ENCODE measurements at places on chromosomes 12 and 14.

DNA sequence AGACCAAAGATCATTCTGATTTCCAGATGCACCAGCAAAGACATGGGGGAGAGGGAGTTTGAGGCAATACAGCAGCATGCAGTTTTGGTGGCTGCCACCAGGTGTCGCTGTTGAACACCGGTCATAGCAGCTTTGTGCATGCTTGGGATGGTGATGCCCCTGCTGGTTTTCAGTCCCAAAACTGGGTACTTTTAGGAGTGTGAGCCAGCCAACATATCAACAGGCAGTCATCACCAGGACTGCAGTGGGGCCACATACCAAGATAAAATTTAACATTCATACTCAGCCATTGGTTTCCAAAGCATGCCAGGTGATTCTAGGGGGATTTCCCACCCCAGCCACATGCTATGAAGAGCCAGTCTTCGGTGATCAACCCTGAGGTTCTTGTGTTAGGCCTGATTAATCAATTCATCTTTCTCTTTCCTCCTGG is 64.2 kb downstream of the PHETA1 start:
- no peak for DNase-seq

DNA sequence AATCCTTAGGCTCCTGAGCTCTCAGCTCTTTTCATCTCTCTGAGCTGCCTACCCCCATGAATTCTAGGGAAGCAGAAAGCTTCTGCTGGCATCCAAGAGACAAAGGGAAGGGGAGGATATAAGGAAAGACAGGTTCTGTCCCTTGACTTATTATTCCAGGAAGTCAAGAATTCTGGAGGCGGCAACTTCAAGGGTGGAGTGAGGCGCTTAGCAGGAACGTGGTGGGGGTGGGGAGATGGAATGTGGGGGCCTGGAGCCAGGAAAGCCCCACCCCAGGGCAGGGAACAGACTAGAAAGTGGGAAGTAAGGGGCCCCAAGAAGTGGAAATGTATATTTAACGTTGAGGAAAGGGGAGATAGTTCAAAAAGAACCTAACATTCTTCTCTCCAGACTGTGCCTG is 1.4 kb downstream of the CALCOCO1 start:
- DNase-seq: no peak

GRCh38 chr14:104436741-104437701 is 142.5 kb upstream of the C14orf180 start:
- no peak for DNase-seq

- no peak for DNase-seq
Measured at GRCh38 chr14:64610049-64610746, 60.4 kb downstream of the PPP1R36 start.

GRCh38 chr12:3045989-3046388 is 31.2 kb upstream of the TSPAN9 start:
- DNase-seq: no peak

DNA sequence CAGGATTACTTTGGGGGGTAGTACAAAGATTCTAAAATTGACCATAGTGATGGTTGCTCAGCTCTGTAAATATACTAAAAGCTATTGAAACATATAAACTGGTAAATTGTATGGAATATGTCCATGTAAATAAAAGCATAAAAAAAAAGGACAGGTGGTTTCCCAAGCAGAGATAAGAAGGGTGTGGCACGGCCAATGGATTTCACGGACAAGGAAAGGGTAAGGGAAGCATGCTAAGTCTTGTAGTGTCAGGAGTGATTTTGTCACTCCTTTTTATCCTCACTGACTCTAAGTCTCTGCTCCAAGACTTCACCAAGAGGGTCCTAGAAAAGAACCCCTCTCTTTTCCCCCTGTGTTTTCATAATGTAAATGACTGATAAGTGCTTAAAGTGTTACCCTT is 229.2 kb downstream of the SPTSSA start:
- DNase-seq: no peak

GRCh38 chr14:85911044-85911443 is 381.1 kb downstream of the FLRT2 start:
- no peak for DNase-seq

- DNase-seq: no peak
Measured at GRCh38 chr14:33285902-33286700, 347.4 kb downstream of the NPAS3 start.

- DNase-seq: no peak
Measured at GRCh38 chr12:90816353-90817089, 138.5 kb downstream of the CCER1 start.

DNA sequence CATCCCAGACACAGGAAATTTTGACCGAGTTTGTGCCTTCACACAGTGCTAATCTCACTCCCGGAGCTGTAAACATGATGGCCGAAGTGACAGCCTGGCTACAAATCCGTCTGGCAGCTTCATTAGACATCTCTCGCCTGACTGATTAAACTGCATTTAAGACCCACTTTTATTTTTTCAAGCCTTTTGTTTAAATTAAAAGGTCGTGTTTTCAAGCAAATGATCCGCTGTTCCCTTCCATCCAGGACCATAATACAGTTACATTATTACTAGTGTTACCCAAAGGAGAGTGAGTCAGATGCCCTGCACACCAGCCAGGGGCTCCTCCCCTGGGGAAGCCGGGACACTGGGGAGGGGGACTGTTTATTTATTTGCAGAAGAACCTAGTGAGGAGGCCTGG is 200.2 kb downstream of the EXOC5 start:
- DNase-seq: no peak

- no peak for DNase-seq
Measured at GRCh38 chr14:48723841-48724495, 862.2 kb downstream of the RPS29 start.

DNA sequence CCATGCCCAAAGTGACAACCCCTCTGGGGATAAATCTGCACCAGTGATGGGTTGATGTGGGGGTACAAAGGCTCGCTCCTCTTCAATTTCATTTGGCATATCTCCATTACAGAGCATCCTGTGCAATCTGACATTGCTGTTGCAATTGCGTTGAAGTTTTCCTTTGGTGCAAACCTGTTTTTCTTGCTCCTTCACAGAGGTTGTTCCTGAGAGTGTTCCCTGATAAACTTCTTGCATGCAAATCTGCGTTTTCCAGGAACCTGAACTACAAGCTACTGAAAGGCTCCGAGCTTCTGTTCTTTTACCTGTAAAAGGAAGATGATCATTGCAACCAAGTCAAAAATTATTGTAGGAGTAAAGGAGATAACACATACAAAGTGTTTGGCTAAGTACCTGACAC is 26.1 kb downstream of the SERPINA11 start:
- no peak for DNase-seq

GRCh38 chr14:46747001-46747652 is 95.5 kb upstream of the RPL10L start:
- DNase-seq: no peak

- no peak for DNase-seq
Measured at GRCh38 chr12:21662122-21662792, 4.6 kb upstream of the LDHB start.

DNA sequence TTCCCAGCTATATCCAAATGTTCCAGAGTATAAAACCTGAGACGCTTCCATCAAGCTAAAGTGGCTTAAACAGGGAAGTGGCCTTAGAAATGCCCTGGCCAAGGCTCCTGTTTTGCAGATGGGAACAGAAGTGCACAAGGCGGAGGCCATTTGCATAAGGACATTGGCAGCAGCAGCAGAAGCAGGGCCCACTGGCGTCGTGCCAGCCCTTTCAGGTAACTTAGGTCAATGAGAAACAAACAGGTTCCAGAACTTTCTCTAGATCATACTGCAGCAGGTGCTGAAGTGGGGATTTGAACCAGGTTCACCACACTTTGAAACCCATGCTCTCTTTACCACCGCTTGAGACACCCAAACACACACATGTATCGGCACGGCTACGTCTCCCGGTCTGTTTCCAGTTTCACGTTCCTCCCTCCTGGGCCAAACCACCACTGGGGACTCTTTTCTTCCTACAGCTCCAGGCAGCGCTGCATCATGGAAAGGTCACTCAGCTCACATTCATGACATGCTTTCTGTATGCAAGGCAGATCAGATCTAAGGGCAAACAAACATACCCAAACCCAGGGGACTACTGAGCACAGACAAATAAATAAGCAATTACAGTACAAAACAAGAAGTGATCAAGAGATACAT is 46.0 kb upstream of the PLEKHG6 start:
- no peak for DNase-seq

DNA sequence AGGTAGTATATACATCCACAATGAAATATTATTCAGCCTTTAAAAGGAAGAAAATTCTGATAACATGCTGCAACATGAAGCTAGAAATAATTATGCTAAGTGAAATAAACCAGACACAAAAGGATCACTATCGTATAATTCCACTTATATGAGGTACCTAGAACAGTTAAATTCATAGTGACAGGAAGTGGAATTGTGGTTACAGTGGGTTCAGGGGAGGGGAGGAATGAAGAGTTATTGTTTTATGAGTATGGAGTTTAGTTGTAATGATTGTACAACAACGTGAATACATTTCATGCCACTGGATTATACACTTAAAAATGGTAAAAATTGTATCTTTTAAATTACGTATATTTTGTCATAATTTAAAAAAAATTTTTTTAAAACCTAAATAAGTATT is 21.0 kb downstream of the EEA1 start:
- DNase-seq: no peak

GRCh38 chr12:58794859-58795258 is 125.4 kb downstream of the LRIG3 start:
- DNase-seq: no peak

GRCh38 chr14:61525293-61526011 is 169.9 kb upstream of the HIF1A start:
- DNase-seq: no peak

DNA sequence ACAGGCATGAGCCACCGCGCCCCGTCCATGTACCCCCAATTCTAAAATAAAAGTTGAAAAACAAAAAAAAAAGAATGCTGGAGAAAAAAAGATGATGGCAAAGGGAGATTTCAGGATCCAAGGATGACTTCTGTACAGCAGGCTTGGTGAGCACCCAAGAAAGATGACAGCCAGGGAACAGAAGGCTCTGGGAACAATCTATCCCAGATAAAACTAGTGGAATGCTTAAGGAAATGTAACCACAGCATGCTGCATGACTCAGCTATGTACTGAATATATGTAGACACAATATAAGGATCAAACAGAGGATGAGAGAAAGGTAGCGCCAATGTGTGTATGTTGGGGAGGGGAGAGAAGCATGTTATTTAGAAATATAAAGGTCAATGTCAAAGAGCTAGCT is 123.7 kb upstream of the TMTC1 start:
- no peak for DNase-seq

DNA sequence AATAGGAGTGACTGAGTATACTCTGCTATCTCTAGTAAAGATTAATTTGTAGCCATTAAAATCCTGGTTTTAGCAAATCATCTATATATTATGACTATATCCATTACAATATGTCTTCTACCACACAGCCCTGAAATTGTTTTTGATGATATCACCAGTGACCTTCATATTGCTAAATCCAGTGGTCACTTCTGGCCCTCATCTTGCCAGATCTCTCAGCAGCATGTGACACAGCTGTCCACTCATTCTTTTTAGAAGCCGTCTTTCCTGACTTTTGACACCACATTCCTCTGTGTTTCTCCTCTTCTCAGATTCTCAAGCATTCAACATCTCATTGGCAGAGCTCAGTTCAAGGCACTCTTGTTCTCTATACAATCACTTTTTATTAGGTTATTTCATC is 54.9 kb downstream of the CPNE8 start:
- DNase-seq: no peak

- DNase-seq: no peak
Measured at GRCh38 chr12:1422604-1423315, 171.6 kb downstream of the FBXL14 start.

GRCh38 chr12:80299219-80299618 is 144.8 kb upstream of the PTPRQ start:
- DNase-seq: no peak

DNA sequence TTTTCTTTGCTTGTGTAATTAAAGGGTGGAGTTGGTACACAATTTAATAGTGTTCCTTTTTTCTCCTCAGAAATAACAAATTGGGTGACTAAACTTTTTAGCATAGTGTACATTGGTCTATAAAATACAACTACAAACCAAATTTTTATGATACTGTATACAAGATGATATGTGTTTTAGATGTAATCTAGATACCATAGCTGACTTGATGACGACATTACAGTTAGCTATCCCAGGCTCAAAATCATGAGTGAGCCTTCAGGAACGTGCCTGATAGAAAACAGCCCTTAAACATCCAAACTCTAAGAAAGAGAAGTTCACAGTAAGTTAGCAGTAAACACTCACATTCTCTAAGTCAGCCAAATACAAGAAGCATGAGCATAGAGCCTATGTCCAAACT is 99.0 kb upstream of the SSTR1 start:
- DNase-seq: no peak

DNA sequence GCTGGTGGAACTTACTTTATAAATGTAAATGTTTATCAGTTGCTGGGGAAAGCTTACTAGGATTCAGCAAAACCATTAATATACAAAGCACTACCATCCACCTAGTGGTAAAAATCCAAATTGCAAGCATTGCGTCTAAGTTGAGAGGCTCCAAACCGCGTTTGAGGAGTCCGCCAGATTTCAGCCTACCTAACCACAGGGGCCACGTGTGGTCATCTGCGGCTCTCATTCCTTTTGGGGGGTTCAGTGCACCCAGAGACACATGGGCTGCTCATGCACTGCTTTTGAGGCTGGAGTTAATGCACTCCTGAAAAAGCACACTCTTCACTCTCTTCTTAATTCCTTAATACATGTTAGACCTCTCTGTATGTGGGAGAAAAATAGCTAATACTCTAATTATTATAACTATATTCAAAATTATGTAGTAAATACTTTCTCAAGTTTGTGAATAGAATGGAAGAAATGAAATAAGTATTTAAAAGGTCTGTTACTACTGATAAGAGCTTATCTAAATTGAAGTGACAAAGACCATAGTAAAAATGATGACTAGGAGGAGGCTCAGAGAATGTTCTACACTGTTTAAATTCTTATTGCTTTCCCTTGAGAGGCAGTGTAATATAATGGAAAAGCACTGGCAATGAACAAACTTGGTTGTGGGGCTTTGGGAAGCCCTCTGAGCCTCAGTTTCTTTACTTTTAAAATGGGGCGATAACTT is 41.4 kb upstream of the MANSC4 start:
- DNase-seq: peak; percentile 1

GRCh38 chr12:115259968-115260747 is 576.2 kb upstream of the TBX3 start:
- DNase-seq: no peak

GRCh38 chr12:75097003-75097402 is 112.6 kb downstream of the KCNC2 start:
- DNase-seq: no peak
